LoVo (cell line): ENCODE measurements at places on chromosomes 4 and X.

DNA sequence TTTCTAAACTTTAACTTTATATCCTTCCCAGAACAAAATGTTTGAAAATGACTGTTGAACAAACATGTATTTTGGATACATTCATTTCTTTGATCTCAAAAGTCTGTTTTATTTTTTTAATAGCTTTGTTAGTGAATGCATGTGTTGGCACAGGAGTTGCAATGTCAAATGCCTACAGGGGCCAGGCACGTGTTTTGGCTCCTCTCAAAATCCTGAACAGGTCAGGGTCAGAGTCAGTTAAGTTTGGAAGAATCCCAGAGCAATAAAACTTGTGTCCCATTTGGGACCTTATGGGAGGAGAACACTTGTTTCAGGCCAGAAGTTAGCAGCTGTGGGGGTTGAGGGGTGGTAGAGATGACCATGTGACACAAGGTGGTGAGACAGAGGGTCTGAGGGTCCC is 29.0 kb upstream of the CCDC110 start:
- DNase-seq, result no peak

- peak; percentile 46 for DNase-seq
Measured at GRCh38 chr4:4430492-4431195, 43.7 kb downstream of the NSG1 start.

GRCh38 chrX:150642423-150642822 is 50.8 kb upstream of the MTMR1 start:
- no peak for DNase-seq

DNA sequence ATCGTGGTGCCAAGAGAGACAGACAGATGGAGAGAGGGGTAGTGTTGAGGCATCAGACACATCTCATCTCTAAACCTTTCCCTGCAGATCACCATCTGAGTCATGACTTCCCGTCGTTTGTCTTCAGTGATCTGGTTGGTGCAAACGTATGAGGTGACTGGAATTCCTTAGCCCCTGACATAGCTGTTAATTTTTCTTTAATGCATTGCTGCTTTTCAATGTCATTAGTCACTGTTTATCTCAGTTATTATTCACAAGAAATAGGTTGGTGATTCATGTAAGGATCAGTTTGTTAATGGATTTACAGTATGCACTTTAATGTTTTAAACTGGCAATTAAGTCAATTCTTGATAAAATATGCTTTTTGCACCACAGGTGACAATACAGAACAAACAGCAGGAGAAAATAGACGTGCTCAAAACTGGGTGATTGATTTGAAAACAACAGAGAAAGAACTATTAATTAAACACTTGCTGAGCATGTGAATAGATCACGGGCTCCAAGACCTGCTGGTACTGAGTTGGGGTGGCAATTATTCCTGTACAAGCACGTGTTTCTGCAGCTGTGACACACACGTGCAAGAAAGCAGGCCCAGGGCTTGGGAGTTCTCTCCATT is 1.3 kb upstream of the TMEM154 start:
- no peak for DNase-seq

GRCh38 chr4:140469791-140470733 is 28.0 kb downstream of the MGAT4D start:
- no peak for DNase-seq

DNA sequence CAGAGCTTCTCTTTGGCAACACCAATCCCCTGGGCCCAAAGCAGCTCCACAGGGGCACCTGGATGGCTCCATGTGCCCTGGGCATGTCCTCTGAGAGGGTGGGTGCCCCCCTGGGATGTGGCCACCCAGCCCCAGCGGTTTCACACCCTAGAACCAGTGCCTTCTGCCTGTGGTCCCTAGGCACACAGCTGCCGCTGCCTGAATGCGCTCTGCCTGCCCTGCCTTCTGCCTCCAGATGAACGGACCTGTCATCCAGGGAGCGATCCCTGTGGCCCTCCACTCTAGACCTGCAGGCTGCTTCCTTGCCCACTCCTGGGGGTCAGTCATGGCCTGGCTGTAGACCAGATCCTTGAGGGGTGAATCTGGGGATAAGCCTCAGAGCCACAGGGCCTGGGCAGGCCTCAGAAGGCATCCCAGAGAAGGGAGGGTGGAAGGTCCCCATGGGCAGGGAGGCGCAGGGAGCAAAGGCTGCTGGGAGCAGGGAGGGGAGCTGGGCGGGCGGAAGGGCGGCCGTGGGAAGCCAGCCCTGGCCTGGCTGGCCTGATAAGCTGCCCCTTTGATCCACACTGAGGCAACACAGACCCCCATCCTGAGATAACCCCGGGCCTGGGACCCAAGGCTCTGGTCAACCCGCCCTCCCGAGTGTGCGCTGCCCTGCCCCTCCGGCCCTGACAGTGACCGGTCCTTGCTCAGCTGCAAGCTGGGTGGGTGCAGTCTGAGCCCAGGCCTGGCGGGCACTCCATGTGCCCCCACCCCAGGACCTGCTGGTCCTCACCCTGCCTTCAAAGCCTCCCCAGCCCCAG is 8.1 kb upstream of the FGFR3 start:
- no peak for DNase-seq

- DNase-seq, result no peak
Measured at GRCh38 chrX:153416781-153417450, 5.6 kb downstream of the ZFP92 start.

DNA sequence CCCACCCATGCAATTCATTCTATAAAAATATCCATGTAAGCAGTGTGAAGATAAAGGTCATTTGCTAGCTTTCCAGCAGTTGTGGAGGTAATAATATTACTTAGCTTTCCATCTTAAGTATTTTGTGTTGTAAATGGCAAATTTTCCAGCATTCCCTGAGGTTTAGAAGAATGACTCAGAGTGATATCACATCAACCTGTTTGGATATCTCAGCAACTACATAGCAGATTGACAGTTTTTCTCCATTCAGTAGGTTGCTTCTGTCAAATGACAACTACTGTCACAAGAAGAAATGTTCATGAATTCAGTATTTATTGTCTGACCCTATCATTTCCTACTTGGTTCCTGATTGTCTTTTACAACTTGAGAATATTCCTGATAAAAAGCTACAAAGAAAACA is 434.9 kb upstream of the GALNTL6 start:
- DNase-seq, result no peak

DNA sequence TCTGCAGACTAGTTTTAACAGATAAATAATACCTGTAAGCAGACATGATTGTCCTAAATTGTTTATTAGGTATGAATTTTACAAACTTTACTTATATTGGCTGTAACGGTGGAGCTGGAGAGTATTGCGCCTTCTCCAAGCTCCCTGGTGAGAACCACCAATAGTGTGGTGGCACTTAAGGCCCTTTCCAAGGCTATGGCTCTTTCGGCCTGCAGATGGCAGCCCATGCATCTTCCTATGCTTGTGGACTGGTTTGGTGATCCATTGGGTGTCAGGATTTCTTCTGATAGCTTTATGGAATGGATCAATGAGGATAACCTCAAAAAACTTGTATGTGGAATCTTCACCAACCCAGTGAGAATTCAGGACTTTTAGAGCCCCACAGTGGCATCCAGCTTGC is 7.8 kb downstream of the LARP1B start:
- peak; percentile 12 for DNase-seq
